NCI-H2107 (cell line): ENCODE measurements at places on chromosomes 16 and 17.

- DNase-seq = no peak
Measured at GRCh38 chr16:12406158-12406557, 397.5 kb downstream of the CPPED1 start.

DNA sequence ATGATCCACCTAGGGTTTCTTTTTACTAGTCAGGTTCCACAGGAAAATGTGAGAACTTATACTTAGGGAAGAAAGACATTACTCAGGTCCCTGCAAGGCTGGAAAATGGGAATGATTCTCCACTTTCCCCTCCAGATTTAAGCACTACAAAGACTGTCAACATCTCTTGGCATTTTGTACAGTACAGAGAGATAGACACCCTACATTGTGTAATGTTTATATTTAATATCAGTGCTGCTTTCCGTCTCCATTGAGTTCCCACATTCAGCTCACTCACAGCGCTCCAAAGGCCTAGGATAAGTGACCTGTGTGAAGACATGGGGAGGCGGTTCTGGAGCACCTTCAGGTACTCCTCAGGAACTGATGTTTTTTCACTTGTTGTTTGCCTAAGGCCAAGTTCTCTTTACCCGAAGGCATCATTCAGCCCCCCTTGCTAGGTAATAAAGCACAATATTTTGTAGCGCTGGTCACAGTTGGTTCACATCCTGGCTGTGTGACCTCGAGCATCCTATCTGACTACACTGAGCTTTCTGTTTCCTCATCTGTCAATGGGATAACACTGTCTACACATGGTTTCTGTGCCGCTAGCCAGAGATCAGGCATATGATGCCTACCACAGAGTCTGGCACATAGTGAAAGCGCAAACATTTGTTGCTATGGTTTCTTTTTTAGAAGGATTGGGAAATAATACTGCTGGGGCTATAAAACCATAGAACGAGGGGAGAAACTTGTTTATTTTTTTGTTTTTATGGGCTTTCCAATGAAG is 226.6 kb downstream of the ZFHX3 start:
- no peak for DNase-seq

DNA sequence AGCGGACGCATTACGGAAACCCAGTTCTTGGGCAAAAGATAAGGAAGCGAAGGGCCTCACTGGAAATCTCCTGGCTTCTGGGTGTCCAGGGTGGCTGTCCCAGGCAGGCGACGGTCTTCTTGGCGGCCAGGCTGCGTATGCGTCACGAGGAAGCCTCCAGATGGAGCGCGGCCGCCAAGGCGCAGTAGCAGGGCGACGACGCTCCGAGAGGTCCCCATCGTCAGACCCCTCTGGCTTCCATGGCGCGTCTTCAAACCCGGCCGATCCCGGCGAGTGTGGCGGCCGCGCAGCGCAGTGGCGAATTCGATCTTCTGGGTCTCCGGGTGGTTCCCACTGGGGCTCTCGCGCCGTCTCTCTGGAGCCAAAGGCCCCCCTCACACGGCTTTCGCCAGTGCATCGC is 13.8 kb upstream of the ANKRD40CL start:
- no peak for DNase-seq

DNA sequence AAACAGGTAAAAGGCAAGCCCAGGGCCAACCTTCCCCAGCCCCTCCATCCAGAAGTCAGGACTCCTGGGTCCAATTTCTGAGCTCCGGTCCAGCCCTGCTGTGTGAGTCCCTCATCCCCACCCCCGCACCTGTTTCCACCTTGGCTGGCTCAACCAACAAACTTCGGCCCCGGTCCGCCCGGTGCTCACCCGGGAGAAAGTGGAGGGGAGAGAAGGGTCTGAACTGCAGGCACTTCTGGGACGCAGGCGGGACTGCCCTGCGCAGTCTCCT is 541 bp downstream of the RHBDF2 start:
- DNase-seq = no peak

DNA sequence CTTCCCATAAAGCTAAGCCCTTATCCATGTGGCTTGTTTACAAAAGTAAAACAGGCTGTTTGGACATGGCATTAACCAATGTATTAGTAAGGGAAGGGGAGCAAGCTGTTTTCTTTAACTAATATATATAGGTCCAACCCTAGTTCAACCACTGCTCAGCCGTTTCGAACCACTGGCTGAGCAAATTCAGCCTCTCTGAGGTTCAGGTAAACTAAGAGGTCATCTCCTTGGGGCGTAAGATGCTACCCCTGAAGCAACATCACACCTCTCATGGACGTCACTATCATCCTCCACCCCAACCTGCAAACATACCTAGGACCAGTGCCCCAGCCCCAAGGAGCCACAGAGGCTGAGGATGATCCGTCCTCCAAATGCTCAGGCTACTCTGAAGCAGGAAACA is 45.2 kb downstream of the ANKRD11 start:
- DNase-seq = no peak

- DNase-seq = no peak
Measured at GRCh38 chr17:15124264-15124595, 140.9 kb downstream of the PMP22 start.

GRCh38 chr16:83888672-83889044 is 10.3 kb upstream of the MLYCD start:
- no peak for DNase-seq

GRCh38 chr16:17877821-17878360 is 407.1 kb upstream of the XYLT1 start:
- no peak for DNase-seq

DNA sequence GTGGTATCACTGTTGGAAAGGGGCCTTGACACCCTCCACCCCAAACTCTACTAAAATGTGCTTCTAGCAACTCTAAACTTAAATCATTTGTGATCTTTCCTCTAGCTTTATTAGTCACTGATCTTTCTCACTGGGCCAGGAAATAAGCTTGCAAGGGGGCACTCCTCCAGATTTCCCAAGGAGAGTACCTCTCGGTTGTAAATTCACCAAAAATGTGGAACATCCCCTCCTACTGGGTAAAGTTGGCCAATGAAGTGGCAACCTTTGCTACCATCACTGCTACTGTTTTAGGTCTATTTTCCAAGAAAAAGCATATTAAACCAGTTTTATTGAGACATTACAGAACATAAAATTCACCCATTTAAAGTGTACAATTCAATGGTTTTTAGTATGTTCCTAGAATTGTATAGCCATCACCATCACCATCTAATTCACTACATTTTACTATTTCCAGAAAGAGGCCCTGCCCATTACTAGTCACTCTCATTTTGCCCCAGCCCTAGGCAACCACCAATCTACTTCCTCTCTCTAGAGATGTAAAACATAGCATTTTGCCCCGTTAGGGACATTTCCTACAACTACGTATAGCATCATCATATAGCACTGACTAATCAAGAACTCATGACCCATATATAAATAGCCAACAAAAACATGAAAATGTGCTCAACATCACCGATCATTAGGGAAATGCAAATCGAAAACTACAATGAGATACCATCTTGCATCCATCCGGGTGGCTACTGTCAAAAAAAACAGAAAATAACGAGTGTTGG is 44.6 kb upstream of the ADCY9 start:
- DNase-seq = no peak

DNA sequence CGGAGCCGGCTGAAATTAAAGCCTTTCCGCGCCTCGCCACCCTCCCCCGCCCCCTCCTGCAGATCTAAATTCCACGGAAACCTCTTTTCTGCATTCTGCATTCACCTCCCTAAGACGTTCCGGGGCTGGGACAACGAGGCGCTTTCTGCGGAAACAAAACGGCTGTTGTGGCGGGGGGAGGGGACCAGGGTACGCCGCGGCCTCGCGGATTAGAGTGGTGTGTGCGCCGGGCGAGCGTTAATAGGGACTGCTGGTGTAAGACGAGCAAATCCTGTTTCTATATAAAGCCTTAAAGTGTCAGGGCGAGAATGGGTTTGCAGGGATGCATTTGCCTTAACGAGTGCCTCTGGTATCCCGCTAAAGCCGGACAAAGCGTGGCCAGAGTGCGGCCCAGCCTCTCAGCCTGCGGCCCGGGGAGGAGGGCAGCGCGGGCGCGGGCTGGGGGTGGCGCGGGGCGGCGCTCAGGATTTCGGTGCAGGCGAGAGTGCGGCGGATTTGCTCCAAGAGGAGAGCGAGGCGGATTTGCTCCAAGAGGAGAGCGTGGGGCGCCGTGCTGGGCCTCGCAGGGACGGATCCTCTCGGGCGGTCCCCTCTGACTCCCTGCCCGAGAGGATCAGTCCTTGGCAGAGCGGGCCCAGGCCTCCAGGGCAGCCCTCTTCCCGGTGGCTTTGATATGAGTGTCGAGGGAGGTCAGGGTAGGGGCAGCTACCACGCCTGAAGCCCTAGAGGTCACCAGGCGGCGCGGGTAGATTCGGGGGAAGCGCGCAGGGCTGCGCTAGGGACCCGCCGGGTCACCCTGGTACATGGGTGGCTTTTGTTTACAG is 5.1 kb downstream of the BAHCC1 start:
- no peak for DNase-seq

- no peak for DNase-seq
Measured at GRCh38 chr17:8703001-8703400, 41.6 kb downstream of the CCDC42 start.

GRCh38 chr16:3019594-3020246 is 448 bp upstream of the TNFRSF12A start:
- no peak for DNase-seq

DNA sequence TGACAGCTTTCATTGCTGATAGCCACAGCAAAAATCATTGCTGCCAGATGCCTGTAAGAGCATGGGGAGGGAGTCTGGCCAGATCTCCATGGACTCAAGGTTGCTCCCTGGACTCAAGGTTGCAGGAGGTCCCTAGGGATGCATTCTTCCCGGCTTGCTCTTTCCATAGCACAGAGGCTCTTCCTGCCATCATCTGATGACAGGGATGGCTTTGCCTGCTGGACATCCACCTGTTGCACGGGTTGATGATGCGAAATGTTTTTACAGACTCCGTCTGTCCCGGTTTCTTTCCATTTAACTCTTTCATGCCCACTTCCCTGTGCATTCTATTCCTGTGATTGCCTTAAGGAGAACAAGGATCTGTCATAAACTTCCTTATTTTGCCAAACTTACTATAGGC is 115.6 kb upstream of the HSBP1 start:
- no peak for DNase-seq

DNA sequence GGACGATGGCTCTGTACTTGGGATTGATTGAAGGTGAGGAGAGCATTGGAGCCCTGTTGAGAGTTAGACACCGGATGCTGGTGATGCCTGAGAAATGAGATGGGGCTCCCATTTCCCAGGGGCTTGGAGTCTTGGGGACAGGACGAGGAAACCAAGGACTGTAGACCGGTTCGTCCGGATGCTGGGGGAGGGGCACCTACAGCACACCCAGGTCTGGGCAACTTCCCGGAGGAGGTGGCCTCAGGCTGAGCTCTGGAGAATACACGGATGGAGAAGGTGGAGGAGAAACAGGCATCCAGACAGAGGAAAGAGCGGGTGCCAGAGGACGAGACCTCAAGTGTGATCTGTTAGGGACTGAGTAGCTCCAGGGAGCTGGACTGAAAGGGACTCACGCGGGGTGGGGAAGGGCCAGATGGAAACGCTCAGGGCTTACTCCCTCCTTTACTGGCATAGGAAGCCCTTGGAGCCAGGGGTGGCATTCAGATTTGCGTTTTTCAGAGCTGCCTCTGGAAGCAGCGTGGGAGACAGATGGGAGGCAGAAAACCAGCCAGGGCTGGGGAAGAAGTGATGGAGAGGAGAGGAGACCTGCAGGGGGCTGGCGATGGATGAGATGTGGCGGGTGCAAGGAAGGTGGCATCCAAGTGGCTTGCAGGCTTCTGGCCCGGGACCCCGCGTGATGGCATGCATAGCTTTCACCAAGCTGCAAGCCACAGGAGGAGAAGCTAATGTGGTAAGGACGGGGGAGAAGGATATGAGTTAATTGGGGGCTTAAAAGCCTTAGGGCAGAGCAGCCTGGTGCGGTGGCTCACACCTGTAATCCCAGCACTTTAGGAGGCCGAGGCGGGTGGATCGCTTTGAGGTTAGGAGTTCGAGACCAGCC is 8.3 kb downstream of the C1QTNF1 start:
- no peak for DNase-seq

DNA sequence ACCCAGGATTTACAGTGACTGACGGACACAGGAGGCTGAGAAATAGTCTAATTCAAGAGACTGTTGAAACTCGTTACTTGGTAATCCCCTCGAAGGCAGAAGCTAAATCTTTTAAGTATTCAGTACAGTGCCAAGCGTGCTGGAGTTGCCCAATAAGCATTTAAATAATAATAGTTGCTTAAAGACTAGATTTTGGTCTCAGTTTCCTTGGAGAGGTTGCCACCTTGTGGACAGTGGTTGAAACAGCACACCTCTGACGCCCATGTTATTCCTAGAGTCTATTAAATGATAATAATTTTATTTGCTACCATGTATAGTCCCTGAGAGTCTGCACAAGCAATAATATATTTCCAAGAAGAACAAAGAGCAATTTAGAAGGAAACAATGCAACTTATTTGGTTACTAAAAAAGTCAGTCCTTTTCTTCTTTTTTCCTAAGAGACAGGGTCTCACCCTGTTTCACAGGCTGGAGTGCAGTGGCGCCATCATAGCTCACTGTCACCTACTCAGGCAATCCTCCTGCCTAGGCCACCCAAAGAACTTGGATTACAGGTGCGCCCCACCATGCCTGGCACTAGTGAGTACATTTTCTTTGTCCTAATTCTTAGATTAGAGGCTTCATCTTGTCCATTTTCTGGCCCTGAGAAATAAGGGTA is 138.0 kb upstream of the NUDT7 start:
- DNase-seq = peak; percentile 54

- no peak for DNase-seq
Measured at GRCh38 chr16:23255000-23255399, 47.1 kb upstream of the SCNN1B start.

GRCh38 chr16:48487287-48487686 is 102.1 kb upstream of the SIAH1 start:
- no peak for DNase-seq

DNA sequence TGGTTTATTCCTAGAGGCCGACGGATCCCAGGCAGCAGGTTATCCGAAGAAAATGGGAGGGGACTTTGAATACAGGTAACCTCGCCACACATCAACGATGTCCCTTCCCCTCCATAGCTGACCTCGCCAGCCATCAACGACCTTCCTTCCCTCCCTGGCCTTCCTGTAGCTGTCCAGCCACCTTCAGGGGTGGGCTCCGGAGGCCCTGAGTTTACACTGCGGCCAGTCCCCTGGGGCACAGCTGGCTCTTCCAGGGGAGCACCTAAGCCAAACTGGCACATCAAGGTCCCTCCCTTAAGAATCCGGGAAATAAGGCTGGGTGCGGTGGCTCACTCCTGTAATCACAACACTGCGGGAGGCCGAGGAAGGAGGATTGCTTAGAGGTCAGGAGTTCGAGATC is 10.1 kb upstream of the RPH3AL start:
- DNase-seq = no peak
